ENCODE measurements at places on chromosomes 13 and 19.

DNA sequence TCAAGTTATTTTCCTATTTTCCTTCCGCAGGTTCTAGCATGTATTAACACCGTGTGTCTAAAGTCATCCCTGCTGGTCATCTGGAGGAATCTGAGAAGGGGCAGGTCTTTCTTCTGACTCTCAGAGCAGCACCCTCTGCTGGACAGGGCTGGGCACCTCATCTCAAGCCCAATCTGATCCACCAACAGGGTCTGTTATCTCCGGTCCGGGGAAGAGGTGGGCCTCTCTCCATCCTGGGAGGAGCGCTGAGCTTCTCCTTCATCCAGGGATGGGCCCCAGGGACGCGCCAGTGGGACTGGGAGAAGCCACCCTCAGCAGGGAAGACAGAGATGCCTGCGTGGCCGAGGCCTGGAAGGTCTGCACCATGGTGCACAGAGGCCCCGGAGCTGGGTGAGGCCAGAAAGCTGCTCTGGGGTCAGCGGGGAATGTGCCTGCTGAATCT lies 26.0 kb upstream of the ZNF331 start:
- peak; percentile 14 for DNase-seq

GRCh38 chr19:9645472-9645871 lies 24.4 kb upstream of the ZNF561 start:
- DNase-seq, result no peak

- no peak for DNase-seq
Measured at GRCh38 chr19:38021352-38021751, 114.3 kb downstream of the SIPA1L3 start.

DNA sequence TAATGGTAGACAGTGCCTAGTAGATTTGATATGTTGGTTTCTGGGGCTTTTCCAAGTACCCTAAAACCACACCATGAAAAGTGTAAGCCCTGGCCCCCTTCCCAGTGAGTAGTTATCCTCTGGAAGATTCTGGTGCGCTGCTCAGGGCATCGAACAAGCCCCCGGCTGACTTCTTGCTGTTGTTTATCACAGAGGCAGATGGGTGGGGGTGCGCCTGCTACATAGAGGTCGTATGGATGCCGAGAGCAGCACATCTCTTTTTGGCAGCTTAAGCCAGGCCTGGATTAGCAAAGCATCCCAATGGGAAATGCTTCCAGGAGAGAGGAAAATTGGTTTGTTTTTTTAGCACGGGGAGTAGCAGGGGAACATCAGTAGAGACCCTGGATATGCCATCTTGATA lies 26.3 kb upstream of the SPATA13 start:
- DNase-seq, result no peak

DNA sequence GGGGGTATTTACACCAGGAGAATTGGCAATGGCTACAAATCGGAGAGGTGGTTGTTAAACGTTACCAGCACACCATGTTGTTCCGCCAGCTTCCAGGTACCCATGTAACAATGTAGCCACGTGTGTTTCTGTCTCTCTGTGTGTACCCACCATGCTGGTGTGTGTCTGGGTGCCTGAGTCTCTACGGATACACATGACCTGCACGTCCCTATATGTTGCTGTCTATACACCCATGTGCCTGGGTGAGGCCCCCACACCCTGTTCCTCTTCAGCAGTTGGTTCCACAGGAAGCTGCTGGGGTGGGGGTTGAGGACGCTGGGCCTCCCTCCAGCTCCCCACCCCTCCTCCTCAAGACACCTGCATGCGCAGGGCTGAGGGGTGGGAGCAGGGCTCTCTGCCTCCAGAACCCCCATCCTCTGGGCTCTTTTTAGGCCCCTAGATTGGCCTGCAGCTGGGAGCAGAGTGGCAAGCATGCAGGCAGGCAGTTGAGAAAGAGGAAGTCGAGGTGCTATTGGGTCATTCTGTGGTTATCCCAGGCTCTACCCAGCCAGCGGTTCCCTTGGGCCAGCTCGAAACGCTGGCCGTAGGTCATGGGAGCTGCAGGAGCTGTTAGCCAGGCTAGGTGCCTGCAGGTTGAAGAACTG lies at the start of gene ARHGEF18:
Gene ARHGEF18, plus strand, starts transcription at position 351 of the 644 bp plus-strand sequence. CDS start 13,954 bp downstream, outside the sequence.
- DNase-seq, result no peak

DNA sequence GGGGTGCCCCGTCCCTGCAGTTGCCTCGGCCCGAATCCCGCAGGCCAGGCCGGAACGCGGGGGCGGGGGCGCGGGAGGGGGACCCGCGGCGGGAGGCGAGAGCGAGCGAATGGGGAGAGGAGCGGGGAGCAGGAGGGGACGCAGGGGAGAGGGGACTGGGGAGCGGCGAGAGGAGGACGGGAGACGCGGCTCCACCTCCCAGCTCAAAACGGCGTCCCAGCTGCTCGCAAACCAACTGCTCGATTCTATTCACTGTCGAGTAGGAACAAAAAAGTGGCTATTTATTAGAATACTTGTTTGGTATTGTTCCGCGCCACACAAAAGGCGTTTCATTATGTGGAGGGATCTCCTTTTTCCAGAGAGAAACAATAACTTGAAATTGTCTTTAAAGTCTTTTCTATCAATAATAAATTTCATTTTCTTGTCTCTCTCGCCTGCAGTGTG lies 10.6 kb upstream of the SOX1 start:
- DNase-seq, result no peak

- DNase-seq, result no peak
Measured at GRCh38 chr13:73739394-73739793, 394.8 kb downstream of the KLF12 start.

GRCh38 chr19:16764793-16765433 lies 45.3 kb downstream of the NWD1 start:
- DNase-seq, result no peak

GRCh38 chr19:934865-935479 lies 9.1 kb downstream of the ARID3A start:
- no peak for DNase-seq

GRCh38 chr13:98452851-98453843 lies 123.8 kb downstream of the STK24 start:
- no peak for DNase-seq
